CD4-positive, alpha-beta T cell (primary cell): ENCODE measurements at places on chromosomes 7 and 10.

DNA sequence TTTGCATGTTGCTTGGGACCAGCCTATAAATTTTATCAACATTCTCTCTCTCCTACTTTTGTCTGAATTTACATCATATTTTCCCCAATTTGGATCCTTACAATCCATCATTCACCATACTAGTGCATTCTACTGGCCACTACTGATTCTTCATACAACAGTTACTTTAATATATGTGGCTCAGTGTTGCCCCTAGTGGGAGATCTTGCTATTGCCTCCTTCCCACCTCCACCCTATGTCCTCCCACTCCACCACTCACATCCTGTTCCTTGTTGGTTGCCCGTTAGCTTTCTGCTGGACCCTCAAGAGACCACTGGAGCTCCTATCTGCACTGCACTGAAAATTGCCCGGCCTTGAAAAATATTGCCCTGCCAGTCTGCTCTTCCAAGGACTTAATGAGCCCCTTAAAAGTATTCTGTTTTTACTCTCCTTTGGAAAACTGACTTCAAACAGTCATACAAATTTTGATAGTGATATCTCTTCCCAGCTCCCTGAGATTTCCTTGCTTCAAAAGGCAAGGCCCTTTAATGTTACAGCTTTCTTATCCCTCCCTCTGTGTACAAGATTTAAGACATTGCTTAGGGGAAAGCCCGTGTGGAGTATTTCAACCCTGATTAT is 243.2 kb upstream of the TMEM229A start:
- no peak for DNase-seq

DNA sequence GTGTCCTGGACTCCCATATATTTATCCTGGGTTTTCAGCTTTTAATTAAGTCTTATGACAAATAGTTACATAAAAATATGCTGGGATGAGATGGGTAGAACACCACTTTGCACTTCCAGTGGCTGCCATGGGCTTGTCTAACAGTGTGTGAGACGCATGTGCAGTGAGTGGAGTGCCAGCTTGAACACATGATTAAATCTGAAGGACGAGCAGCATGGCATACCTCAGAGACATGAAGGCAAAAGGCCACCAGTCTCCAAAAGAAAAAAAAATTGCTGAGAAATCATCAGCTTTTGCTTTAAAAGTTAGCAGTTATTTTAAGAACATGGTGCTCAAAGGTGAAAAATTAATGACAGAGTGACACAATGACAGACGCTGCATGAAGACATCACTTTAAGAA is 139.0 kb upstream of the ADCY1 start:
- DNase-seq: no peak

DNA sequence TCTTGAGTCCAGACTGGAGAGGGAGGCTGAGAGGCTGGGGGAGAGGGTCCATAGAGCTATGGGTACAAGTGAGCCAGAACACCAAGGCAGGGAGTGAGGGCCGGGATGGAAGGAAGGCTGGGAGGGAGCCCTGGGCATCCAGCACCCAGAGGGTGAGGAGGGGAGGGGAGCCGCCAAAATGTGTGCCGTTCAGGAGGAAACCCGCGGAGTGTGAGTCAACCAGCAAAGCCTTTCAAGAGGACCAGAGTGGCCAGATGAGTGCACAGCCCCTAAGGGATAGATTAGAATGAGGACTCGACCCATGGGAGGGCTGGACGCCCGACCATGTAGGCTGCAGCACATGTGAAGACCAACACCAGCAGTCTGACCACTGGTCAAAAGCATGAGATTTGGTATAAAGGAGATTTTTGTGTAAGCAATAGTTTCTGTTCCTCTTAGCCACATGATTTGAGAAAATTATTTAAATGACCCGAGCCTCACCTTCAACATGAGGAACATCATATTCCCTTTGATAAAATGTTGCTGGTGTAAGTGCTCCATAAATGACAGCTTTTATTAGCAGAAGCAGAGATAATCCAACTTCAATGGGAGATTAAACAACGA is 179.7 kb upstream of the GRB10 start:
- DNase-seq: no peak

DNA sequence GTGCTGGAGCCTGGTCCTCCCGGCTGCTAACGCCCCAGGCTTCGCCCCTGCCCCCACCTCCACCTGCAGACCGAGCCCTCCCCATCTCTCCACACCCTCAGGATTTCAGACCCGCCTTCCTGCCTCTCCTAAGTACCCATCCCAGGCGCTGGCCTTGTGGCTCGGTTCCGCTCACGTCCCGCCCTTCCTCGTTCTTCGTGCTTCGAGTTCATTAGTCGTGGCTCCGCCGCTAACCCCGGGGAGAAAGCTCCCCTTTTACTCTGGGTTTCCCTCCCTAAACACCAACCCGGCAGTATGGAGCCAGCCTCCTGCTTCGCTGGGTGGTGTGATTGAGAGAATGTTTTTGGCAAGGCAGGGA is 11.2 kb downstream of the EMX2 start:
- DNase-seq: no peak

- no peak for DNase-seq
Measured at GRCh38 chr7:44175730-44176129, 13.5 kb downstream of the GCK start.

GRCh38 chr10:17872191-17873091 is 63.3 kb downstream of the MRC1 start:
- no peak for DNase-seq

- DNase-seq: peak; percentile 67
Measured at GRCh38 chr7:142303650-142304049, 45.8 kb upstream of the PRSS58 start.

GRCh38 chr7:142487124-142487523 is 229.3 kb upstream of the PRSS58 start:
- DNase-seq: no peak
